Esophagus muscularis mucosa (tissue), 4 donors: ENCODE measurements at places on chromosomes 7 and 10. TPM values are rescaled to one million over a fixed set of nuclear protein-coding genes. Genes with fewer than 3 reads are reported as not detected.

DNA sequence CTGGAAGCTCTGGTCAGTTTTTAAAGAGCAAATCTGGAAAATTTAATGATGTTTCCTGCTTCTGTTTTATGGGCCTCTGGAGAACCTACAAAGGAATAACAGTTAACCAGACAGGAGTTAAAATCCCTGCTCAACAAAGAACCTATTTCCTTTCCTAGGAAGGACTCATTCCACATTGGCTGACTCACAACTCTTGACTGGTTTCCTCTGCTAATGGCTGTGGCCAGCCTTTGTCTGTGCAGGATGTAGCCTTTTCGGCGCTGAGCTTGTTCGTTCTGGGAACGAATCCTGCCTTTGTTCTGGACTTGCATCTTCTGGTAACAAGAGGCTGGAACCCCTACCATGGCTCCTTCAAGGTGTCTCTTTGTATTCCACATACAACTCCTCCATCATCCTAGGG lies 112.8 kb upstream of the PDCD4 start:
- H3K36me3 ChIP-seq, result no peaks in the 10 kb centered on the region
- H3K27ac ChIP-seq, result peak overlapping the region; percentile 59
- no peak overlapping the region for H3K4me3 ChIP-seq
- peaks cover 61% of the 10 kb centered on the region for H3K4me1 ChIP-seq
- no peaks in the 10 kb centered on the region for H3K27me3 ChIP-seq

DNA sequence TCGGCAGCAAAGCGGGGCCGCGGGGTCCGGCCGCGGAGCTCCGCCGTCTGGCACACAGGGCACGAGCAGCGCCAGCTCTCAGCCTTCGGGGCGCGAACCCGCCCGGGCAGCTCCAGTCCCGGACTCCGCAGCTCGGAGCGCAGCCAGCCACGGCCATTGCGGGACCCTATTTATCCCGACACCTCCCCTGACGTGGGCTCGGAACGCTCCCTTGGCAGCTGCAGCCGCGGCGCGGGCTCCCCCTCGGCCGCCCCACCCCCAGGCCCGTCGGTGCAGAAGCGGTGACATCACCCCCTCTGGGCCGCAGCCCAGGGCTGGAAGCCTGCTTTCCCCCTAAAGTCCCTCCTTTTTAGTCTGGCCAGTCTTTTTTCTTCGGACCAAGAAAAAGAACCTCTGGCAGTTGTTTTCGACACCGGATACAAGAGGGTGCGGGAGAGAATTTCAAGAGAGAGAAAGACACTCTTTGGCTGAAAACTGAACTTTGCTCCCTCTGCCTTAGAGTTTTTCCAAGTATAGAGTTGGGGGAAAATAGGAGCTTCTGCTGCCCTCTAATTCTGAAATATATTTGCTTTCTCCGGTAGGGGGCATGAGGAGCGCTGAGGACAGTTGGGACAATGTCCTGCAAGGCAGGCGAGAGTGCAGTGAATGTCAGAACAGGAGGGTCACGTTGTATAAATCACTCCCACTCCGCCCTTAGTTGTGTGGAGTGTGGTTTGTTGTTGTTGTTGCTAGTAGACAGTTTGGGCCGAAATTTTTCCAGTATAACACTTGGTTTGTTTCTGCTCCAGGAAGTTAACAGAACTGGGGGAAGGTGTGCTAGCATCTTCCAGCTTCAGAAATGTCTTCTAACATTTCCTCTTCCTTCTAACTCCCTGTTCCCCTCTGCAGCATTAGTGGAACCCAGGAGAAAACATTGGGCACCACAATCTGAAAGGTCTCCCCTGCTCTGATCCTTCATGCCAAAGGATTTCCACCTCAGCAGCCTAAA lies at the start of gene SFRP4:
TSS of gene SFRP4 (minus strand) at position 145 of the 988 bp plus-strand sequence. CDS start 280 bp downstream, outside the sequence.
- H3K36me3 ChIP-seq, result no peaks in the 10 kb centered on the region
- H3K4me3 ChIP-seq, result peak within 1 kb of the TSS; percentile 72
- peaks cover 24% of the 10 kb centered on the region for H3K27me3 ChIP-seq
- DNase-seq, result no peak
- H3K27ac ChIP-seq, result peak within 1 kb of the TSS; percentile 75
- peaks cover 52% of the 10 kb centered on the region for H3K4me1 ChIP-seq

DNA sequence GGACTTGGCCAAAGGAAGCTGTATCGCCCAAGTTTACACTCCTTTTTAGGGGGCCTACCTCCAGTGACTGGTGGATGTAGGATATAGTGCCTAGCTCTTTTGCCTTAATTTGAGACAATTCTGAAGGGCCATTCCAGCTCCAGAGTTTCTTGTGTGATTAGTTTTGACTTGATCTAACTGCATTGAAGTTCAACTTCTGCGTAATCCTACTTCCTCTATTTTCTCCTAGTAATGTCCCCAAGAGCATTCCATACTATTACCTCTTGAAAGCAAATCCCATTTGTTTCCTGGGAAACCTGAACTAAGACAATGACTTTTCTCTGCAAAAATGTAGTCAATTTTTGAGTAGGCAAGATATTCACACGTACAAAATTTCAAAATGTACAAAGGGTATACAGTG lies 4.7 kb upstream of the H2AZ2 start:
- peaks cover 5% of the 10 kb centered on the region for H3K4me1 ChIP-seq
- no peaks in the 10 kb centered on the region for H3K27me3 ChIP-seq
- H3K36me3 ChIP-seq, result no peaks in the 10 kb centered on the region
- H3K27ac ChIP-seq, result no peak overlapping the region

GRCh38 chr7:1238450-1238882 lies 5.8 kb downstream of the UNCX start:
- no peak overlapping the region for H3K27ac ChIP-seq
- no peak overlapping the region for H3K4me3 ChIP-seq
- H3K4me1 ChIP-seq, result peaks cover 49% of the 10 kb centered on the region

DNA sequence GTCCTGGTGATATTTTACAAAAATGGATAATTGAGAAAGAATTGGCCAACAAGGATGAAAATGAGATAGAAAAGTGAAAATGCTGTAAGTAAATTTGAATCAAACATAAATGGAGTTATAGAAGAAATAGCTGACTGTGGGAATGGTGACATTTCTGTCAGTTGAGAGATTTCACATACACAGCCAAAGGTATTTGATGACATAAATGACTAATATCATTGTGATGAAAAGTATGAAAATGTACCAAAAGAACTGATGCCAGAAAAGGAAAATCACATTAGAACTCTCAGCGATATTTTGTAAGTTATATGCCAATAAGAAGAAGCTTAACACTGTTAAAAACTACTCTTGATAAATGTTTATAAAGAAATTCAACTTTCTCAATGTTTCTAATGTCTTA lies 54.9 kb downstream of the TFPI2 start:
- DNase-seq, result no peak
- H3K27ac ChIP-seq, result no peak overlapping the region
- no peaks in the 10 kb centered on the region for H3K27me3 ChIP-seq
- no peaks in the 10 kb centered on the region for H3K4me1 ChIP-seq
- no peak overlapping the region for H3K4me3 ChIP-seq

DNA sequence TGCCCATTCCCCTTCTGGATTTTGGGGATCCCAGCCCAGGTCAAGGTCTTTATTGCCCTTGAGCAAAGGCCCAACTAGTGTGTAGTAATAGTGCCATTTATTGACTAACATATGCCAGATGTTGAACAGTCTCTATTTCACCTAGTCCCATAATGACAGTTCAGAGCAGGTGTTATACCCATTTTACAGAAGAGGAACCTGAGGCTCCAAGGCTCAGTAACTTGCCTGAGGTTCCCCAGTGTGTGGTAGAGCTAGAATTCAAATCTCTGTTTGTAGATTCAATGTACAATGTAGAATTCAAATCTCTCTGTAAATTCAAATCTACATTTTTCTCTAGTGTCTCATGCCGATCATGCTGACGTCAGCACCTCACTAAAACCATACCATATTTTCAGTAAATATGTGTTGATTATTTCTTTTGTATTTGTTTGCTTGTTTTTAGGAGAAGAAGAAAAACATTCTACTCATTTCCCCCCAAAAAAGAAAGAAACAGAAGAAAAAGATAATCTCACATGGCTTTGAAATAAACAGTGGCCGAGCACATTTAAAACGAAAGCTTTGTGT lies 329.7 kb downstream of the PRPF18 start:
- peaks cover 11% of the 10 kb centered on the region for H3K4me1 ChIP-seq
- no peak overlapping the region for H3K27ac ChIP-seq
- no peak overlapping the region for H3K4me3 ChIP-seq
- H3K36me3 ChIP-seq, result no peaks in the 10 kb centered on the region
- DNase-seq, result no peak
- H3K27me3 ChIP-seq, result no peaks in the 10 kb centered on the region

- no peaks in the 10 kb centered on the region for H3K36me3 ChIP-seq
- H3K4me3 ChIP-seq, result no peak overlapping the region
- H3K4me1 ChIP-seq, result peaks cover 22% of the 10 kb centered on the region
- no peak overlapping the region for H3K27ac ChIP-seq
Measured at GRCh38 chr7:30237271-30237695, 47.1 kb upstream of the ZNRF2 start.

DNA sequence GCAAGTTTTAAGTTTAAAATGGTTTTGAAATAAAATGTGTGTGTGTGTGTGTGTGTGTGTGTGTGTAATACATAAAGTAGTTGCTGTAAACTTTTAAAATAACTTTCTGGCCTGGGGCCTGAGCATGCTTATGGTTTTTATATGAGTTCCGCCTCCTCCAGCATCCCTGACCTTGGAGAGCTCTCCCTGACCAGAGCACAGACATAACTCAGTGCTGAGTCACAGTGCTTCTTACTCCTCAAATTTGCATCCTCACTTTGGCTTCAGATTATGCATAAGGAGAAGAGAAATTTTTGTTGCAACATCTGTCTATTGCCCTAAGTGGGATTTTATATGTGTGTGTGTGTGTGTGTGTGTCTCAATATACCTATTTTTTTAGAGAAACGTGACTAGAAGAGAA lies 200.8 kb downstream of the ELMO1 start:
- peak overlapping the region; percentile 23 for H3K27ac ChIP-seq
- DNase-seq, result no peak
- no peak overlapping the region for H3K4me3 ChIP-seq
- no peaks in the 10 kb centered on the region for H3K27me3 ChIP-seq

DNA sequence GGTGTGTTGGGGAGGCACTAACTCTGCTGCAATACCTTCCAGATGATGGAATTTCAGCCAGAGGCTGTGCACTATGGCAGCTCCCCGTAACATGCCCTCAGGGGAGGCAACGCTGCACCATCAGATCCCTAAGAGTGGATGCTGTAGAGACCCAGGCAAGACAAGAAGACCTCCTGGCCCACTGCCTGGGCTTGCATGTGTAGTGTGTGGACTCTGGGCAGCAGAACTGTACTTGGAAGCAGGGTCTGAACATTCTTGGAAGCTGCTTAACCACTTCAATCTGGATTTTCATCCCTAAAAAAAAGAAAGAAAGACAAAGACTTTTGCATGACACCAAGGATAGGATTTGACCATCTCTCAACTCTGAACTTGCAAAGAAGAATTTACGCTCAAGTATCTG lies 297.5 kb upstream of the NRP1 start:
- H3K27ac ChIP-seq, result no peak overlapping the region
- no peaks in the 10 kb centered on the region for H3K36me3 ChIP-seq
- H3K4me3 ChIP-seq, result no peak overlapping the region

DNA sequence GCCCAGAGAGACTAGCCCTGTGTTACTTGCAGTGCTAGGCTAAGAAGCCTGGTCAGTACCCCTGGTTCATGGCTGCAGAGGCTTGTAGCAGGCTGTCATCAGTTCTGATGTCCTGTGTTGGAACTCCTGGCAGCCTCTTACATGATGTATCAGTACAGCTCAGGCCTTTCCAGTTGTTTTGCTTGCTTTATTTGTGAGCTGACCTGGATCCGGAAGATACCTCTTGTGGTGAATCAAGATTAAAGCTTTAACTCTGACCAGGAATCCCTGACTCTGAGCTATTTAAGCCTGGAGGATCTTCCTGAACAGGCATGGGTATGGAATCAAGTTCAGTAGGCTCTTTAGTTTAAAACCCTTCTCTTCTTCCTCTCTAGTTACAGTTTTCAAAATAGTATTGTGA lies 4.4 kb downstream of the STARD3NL start:
- H3K27ac ChIP-seq, result no peak overlapping the region
- no peaks in the 10 kb centered on the region for H3K36me3 ChIP-seq
- no peaks in the 10 kb centered on the region for H3K27me3 ChIP-seq

MAGI2 gene
- 20.7 TPM for total RNA-seq
